ENCODE measurements at places on chromosomes 4 and X.

DNA sequence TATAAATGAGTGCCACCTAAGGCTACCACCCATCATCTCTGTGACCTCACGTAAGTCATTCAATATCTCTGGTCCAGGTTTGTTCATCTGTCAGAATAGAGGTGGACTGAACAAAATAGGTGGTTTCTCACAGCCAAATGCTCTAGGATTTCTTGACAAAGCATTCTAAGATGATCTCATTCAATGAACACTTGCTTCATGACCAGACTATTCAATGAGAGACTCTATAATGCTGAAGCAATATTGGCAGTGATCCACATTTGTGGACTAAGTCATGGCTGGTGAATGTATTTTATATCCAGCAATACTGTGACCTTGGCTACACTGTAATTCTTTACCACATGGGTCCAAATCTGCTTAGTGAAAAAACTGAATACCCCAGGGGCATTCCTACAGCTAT is 37.9 kb downstream of the LDB2 start:
- no peak for DNase-seq

- no peak for DNase-seq
Measured at GRCh38 chrX:70480660-70481018, 36.0 kb downstream of the DLG3 start.

DNA sequence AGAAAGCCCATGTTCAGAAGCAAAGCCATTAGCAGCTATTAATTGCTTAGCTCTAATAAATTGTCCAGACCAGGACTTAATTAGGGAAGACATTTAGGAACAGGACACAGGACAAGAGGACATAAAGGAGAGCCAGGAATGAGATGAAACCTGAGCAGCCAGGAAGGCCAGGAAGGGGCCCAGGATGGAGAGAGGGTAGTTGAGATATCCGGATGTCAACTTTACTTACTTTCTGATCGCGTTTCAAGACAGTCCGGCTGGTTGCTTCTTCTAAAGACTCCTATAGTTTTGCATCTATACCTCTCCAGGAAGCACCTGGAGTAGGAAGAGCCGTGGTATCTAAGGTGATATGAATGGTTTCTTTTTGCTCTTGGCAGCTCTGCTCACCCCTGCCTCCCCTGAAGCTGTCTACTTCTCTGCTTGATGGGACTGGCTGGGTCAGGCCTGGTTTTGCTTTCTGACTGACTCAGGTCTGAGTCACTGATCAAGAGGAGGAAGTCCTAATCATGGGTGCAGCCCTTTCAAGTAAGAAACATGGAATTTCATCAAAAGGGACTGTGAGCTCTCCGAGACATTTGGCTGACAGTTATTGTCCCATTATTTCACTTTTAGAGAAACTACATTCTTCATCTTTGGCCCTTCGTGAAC is 733.3 kb downstream of the RPA4 start:
- no peak for DNase-seq

DNA sequence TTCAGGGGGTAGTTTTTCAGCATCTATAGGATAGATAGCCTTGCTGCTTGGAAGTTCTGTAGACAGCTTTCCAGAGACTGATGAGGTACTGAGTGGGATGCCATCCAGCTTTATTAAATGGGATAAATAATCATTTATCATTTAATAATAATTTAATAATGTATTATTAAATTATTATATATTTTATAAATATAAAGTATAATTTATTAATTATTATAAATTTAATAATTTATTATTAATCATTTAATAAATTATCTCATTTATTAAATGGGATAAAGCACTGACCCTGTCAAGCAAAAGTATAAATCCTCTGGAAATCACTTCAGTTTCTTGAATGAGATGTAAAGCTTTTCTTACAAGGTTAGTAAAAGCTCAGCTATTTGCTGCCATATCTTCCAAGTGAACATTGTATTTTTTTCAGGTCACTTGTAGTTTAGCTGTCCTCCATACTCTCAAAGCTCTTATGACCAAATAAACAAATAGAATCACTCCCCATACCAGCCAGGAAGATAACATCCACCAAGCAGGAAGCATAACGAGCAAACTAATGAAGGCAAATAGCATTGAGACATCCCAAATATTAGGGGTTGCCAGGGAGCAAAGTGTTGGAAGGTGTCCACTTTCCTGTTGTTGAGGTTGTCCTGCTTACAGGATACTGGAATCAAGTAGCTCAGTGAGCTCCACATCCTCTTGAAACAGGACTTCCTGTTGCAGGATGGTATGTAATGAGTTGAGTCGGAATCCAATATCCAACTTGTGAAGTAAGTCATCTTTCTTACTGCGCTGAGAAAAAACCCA is 88.9 kb downstream of the ZNF674 start:
- no peak for DNase-seq

DNA sequence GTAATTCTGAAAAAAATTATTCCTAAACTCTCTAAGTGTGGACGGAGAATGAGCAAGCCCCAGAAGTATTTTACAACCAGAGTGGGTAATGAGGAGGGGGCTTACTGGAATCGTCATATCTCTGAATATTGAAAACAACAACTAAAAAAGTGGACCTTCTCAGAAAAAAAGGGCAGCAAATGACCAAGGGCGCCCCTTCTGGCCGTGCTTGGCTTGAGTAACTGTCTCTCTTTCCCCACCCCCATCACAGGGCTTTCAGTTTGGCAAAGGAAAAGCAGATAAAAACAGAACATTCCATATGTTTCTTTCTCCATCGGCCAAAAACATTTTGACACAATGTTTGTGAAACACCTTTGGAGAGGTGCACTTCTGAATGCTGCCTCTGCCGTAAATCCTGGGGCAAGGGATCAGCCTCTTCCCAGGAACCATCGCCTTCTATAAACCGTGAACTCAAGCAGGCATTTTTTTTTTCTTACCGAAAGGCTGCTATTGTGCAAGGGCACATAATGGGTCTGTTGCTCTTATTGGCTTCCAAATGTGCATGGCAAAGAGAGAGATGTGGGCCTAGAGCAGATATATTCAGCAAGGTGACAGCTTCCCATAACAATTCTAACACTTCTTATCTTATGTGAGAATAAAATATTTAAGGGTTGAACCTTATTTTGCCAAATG is 115.4 kb downstream of the PARM1 start:
- DNase-seq: no peak

- DNase-seq: no peak
Measured at GRCh38 chrX:71216485-71216884, 6.5 kb upstream of the GJB1 start.

DNA sequence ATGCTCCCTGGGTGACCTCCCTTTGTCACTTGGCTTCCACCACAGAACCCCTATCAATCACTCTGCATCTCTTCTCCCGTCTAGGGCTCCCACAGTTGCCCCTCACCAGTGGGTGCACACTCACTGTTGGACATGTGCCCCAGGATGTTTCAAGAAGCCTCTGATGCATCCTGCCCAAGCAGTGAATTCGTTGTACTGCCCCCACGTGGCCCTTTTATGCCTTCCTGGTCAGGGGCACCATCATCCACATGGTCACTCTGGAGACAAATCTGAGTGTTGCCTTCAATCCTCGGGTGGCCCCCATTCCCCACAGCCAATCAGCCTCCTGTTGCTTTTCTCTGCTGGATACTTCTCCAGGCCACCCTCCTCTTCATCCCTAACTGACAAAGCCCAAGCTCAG is 12.2 kb downstream of the ITIH6 start:
- no peak for DNase-seq

DNA sequence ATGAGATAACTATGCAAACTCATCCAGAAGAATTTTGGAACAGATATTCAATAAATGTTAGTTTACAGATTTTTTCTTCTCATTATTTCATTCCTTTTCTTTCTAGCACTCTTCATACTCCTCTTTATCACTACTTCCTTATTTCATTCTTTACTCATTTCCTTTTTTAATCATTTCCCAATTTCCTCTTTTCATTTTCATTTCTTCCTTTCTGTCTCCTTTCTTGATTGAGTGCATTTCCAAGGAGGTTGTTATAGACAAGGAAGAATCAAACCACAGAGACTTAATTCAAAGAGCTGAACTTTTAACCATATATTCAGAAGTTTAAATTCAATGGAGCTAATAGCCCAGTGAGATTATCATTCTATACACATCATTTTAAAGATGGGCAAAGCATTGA is 600.7 kb downstream of the ARAP2 start:
- DNase-seq: no peak

- DNase-seq: no peak
Measured at GRCh38 chr4:168279556-168279955, 39.0 kb downstream of the DDX60 start.

DNA sequence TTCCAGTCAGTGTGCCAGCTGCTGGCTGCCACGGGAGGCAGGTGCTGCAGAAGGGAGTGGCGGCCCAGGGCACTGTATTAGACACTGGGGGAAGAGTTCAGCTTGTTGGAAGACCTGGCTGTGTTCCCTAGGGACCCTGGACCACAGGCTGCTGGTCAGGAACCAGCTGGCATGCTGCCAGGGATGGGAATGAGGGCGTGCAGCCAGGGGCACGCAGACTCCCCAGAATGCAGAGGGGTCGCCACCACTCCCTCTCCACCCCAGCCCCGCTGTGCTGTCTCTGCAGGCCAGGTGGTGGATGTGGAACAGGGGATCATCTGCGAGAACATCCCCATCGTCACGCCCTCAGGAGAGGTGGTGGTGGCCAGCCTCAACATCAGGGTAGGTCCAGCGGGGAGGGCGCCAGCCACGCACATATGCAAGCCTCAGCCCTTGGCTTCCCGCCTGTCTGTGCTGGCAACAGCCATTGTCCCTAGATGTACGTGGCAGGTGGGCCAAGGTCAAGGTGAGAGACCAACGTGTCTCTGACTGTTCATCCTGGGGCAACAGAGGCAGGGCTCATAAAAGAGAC is 12.3 kb downstream of the ABCD1 start:
- DNase-seq: no peak

DNA sequence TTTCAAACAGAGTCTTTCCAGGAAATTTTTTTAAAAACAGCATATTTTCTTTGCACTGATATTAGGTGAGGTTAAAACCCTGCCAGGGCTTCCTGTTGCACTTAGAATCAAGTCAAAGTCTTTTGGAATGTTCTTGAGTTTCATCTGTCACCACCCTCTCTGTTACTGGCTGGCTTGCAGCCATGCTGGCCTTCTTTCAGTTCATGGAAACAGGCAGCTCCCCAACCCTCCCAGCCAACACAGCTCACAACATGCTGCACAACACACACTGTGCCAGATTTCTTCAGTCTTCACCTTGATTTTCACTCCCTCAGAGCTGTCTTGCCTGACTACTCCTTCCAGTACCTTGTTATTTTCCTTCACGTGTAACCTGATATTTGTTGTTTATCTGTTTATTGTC is 129.5 kb downstream of the KCNIP4 start:
- DNase-seq: no peak

GRCh38 chrX:138946926-138947325 is 235.4 kb upstream of the FGF13 start:
- DNase-seq: no peak

DNA sequence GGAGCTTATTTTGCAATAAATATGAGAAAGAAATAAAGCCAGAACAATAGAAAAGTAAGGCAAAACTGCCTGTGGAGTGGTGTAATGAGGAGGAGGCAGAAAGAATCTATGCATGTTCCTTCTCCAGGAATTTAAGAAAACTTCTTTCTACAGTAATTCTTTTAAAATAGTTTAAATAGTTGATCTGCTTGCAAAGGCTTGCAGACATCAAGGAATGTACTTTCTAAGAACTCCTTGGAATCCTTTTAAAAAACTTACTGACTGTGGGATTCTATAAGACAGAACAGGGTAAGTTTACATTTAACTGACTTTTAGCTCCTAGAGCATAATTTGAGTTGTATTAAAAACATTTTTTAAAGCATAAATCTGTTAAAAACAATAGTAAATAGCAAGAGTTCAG is 63.2 kb upstream of the ALB start:
- no peak for DNase-seq

DNA sequence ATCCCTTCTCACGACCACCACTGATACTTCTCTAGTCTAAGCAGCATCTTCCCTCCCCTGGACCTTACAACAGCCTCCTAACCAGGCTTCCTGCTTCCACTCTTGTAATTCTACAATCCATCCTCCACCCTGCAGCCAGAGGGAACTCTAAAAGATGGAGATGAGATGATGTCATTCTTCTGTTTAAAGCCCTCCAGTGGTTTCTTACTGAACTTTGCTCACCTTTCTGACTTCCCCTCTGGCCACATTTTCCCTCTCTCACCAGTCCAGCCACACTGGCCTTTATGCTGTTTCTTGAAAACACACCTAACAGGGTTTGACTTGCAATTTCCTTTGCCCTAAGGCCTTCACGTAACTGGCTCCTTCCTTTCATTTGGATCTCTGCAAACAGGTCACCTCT is 191.4 kb upstream of the NHS start:
- DNase-seq: no peak

GRCh38 chrX:1485033-1485432 is 32.3 kb upstream of the ASMTL start:
- DNase-seq: no peak

DNA sequence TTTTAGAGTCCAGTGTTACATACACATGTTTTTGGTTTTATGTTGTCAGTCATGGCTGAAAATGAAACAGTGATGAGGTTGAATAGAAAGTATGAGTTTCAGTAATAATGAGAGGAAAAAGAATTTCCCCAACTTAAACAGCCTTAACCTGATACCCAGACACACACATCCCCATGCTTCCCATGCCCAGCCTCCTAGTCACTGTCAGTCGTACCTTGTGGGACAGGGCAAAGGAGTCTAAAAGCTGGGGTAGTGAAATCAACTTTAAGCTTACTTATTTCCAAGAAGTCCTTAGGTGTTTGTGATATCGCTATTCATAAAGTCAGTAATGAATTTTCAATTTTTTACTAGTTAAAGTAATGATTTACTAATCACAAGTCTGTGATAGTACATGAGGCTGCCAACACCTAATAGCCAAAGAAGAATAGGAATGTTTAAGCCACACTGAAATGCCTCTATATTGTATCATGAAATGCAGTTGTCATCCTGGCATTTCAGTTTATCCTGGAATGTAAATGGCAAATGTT is 24.3 kb upstream of the GPR34 start:
- DNase-seq: no peak

DNA sequence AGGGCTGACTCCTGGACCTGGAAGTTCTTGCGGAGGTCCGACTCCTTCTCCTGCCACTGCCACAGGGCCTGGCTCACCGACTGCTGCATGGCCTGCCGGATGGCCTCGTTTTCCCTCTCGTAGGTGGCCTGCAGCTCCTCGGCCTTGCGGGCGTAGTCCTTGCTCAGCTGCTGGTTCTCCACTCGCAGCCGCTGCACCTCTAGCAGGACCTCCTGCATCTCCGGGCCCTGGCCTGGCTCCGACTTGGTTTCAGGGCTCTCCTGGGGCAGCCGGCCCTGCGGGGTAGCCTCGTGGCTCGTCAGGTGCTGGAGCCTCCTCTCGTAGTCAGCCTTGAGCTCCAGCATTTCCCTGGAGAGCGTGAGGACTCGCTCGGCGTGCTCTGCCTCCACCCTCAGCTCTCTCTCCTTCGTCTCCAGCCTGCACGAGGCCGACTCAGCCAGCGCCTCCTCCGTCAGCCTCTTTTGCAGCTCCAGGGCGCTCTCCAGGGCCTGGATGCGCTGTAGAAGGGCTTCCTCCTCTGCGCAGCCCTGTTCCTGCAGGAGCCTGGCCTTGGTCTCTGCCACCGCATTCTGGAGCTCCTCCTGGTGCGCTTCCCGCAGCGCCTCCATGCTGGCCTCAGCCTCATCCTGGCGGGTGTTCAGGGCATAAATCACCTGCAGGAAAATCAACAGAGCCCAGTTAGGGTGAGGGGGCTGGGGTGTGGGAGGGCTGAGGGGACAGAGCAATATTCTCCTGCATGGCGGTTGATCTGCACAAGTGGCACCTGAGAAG is 72.2 kb downstream of the FAM184B start:
- no peak for DNase-seq

All from T-helper 2 cell (primary cell).